ENCODE measurements at places on chromosomes 5 and 9. TPM values are rescaled to one million over a fixed set of nuclear protein-coding genes. Genes with fewer than 3 reads are reported as not detected.

Gene EPB41L4A
- total RNA-seq: 8.8 TPM

Gene RHOBTB3
- total RNA-seq: 72.4 TPM

Gene TSLP
- total RNA-seq: 0.61 TPM

Gene NR6A1
- total RNA-seq: under 0.01 TPM

Gene SERINC5
- 6.5 TPM for total RNA-seq

Gene IFNA6
- total RNA-seq: not detected

Gene CDKN2A
- 4.9 TPM for total RNA-seq

Gene ZNF608
- 12.2 TPM for total RNA-seq

Gene GABRA1
- total RNA-seq: not detected

Gene SPATA31A6
- not detected for total RNA-seq

Gene PCDHA1
- 0.32 TPM for total RNA-seq

Gene ASS1
- 5.9 TPM for total RNA-seq

Gene ARID3C
- 0.30 TPM for total RNA-seq

Gene NEURL1B
- 0.32 TPM for total RNA-seq

Gene GAPT
- total RNA-seq: not detected

Gene IL13
- total RNA-seq: not detected

Gene PCDHGB1
- total RNA-seq: under 0.01 TPM

Gene FYB1
- not detected for total RNA-seq

Gene SPINK13
- total RNA-seq: not detected

Gene DCP2
- 32.2 TPM for total RNA-seq

Gene VLDLR
- 9.7 TPM for total RNA-seq

Gene GGTA1
- total RNA-seq: not detected

Gene PCDHGB3
- total RNA-seq: 0.46 TPM

Gene AJM1
- 0.61 TPM for total RNA-seq

Gene LURAP1L
- 3.9 TPM for total RNA-seq

Gene IL4
- not detected for total RNA-seq

Gene SMIM15
- total RNA-seq: 70.5 TPM

Gene SLC6A18
- total RNA-seq: not detected

Gene HTR4
- not detected for total RNA-seq

Gene NPR2
- total RNA-seq: 19.5 TPM

Gene ITGA1
- 4.4 TPM for total RNA-seq

Gene IRX2
- total RNA-seq: not detected

Gene CEL
- total RNA-seq: not detected

Gene ORM2
- not detected for total RNA-seq

Gene ACOT12
- total RNA-seq: not detected

Gene SPARC
- 702 TPM for total RNA-seq

Gene CBY3
- not detected for total RNA-seq

Gene GRAMD2B
- total RNA-seq: 1.3 TPM

Gene C5orf58
- not detected for total RNA-seq

Gene FAM78A
- total RNA-seq: 1.9 TPM

Gene KCNIP1
- not detected for total RNA-seq

Gene NR2F1-AS1
- total RNA-seq: 12.2 TPM

Gene B4GALT7
- 35.7 TPM for total RNA-seq

Gene PDCD1LG2
- 12.0 TPM for total RNA-seq

Gene NTRK2
- 0.30 TPM for total RNA-seq

Gene EIF4EBP3
- total RNA-seq: 0.32 TPM

Gene NSG2
- total RNA-seq: not detected

All from epithelial cell of umbilical artery (primary cell).